ENCODE measurements at places on chromosomes 3 and 15.

- DNase-seq = no peak
These were observed 306.4 kb upstream of the STT3B start for GRCh38 chr3:31226346-31226745.

GRCh38 chr3:186930641-186931531 lies 560 bp downstream of the ST6GAL1 start:
- peak; percentile 82 for DNase-seq

GRCh38 chr15:32091505-32092380 lies 61.4 kb downstream of the CHRNA7 start:
- no peak for DNase-seq

DNA sequence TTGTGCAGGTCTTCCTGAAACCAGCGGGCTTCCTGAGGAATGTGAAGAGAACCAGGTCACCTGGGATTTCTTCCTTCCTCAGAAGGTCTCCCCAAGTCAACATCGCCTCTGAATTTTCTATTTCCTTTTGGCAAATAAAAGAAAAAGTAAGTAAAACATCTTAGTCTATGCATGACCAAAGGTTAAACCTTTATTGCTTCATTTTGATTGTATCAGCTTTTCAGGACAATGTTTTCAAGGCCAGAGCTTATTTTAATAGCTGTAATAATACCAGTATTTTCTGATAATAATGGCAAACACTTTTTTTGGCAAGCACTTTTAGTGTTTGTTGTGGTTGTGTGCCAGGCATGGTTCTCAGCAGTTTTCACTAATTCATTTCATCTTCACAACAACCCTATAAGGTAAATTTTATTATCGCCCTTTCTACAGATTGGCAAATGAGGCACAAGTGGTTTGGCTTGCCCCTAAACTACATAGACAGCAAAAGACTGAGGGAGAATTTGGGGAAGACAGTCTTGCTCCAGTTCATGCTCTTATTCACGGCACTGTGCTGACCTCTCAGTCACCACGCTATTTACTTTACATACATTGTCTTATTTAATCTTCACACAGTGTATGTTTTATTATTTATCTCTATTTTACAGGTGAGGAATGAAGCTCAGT lies 110.4 kb downstream of the RPL22L1 start:
- no peak for DNase-seq

GRCh38 chr3:17059989-17060550 lies 175.3 kb downstream of the PLCL2 start:
- DNase-seq = no peak

DNA sequence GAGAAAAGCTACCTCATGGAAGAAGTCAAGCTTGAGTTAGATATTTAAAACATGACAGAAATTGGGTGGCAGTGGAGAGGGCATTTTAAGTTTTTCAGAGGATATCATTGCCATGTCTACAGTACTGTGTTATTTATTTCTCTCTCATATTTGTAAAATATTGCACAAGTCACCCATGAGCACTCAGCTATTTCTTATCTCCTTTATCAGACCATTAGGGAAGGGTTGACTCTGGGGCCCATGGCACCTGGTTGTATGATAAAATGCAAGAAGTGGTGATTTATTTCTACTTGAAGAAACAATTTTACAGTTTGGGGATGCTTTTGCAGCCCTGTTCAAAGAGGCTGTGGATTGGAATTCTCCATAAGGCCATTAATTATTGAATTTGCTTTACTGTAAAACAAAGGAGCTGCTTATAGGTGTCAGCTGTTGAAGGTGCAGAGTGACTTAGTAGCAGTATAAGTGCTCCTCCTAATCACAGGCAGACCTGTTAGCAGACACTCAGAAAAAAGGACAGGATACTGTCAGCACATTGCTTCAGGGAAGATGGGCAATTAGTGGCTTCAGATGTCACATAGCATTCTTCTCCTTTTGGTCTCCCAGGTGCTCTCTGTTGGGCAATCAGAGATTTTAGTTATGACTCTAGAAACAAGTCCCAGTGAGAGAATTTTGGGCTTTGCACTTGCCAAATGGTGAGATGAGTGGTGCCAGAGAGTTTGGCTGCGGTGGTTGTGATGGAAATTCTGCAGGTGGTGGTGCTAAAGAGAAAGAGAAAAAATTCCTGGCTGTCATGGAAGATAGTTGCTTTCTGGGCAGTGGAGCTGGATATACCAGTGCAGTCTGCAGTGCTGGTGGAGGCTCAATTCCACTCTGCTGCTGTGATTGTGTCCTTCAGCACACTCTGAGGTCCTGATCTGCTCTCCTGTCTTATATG lies 129.7 kb upstream of the ROPN1 start:
- no peak for DNase-seq
